ENCODE measurements at places on chromosomes 6 and 20. TPM values are rescaled to one million over a fixed set of nuclear protein-coding genes. Genes with fewer than 3 reads are reported as not detected.

GRCh38 chr20:8399947-8400346, 267.9 kb downstream of the PLCB1 start:
- no peak for DNase-seq

GRCh38 chr20:3820901-3821727, 767 bp downstream of the AP5S1 start:
- no peak for DNase-seq

DNA sequence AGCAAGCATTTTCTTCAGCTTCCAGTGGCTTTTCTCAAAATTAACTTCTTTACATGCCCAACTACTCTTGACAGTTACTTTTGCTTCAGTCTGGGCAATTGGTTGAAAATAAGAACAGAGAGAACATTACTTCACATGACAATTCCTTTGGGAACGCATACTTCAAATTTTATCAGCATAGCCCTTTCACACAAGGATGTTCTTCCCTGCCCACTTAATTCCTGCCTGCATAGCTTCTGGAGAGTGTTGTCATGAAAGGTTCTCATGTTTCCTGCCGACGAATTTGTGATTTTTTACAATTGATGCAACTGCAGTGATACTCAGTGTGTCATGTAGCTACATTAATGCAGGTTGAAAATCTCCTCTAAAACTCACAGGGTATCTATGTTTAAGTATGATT, 22.0 kb upstream of the SNRNP48 start:
- DNase-seq: no peak

- DNase-seq: no peak
These were observed 41.8 kb downstream of the OLIG3 start for GRCh38 chr6:137452333-137452894.

GRCh38 chr6:91031581-91031980, 444.7 kb upstream of the MAP3K7 start:
- DNase-seq: no peak

DNA sequence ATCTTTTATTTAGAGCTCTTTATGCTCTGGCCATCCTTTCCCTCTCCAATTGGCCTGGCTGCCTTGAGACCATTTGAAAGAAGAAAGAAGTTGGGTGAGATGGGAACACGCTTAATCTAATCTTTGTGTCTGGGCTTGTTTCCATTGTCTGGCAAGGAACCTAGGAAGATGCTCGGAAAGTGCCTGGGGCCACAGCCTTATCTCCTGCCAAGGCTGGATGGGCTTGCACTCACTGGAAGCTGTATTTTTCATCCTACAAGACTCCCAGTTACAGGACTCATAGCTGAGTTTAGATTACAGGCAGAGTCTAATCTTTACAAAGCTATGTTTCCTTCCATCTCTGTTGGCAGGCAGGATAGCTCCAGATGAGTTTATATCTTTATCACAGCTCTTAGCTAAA, 33.1 kb upstream of the CDYL start:
- no peak for DNase-seq

DNA sequence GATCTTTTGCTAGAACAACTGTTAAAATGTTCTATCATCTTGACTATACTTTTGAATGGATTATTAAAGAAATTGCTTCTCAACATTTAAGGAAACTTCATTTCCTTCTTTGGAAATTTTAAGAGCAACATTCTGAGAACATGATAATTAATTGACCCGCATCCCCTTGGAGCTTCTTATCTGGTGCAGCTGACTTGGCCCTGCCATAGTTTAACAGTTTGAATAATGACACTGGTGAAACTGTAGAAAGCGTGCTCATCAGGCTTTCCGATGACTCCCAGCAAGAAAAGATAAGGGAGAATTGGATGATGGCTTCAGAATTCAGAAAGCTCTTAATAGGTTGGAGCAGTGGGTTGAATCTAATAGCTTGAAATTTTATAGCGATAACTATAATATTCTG, 38.1 kb downstream of the SNX9 start:
- DNase-seq: no peak

DNA sequence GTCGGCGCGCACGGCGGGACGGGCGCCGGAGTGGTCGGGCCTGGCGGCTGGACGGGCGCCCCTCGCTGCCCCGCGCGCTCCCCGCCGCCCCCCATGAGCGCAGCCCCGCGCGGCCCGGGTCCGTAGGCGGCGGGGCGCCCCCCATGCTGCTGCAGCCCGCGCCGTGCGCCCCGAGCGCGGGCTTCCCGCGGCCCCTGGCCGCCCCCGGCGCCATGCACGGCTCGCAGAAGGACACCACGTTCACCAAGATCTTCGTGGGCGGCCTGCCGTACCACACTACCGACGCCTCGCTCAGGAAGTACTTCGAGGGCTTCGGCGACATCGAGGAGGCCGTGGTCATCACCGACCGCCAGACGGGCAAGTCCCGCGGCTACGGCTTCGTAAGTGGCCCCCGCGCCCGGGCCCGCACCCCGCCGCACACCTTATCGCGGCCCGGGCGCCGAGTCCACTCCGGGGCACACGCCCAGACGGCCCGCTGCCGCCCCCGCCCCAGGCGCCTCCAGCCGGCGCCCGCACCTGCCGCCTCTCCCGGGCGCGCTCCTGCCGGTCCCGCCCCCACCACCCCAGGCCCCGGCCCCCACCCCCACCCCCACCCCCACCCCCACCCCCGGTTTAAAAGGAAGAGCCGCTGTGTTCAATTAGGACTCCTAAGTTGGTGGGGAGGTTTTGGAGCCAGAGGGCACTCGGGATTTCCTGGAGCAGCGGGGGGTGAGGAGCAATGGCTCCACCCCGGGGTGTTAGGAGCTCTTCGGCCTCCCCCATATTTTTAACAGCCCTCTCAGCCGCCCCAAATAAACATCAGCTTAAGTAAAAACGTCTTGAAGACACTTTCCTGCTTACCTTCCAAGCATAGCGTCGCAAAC, 474 bp downstream of the RBM38 start:
- peak; percentile 77 for DNase-seq

GRCh38 chr6:14232889-14233288, 115.3 kb downstream of the CD83 start:
- no peak for DNase-seq

GRCh38 chr20:17617868-17618672, 48.2 kb downstream of the DSTN start:
- DNase-seq: no peak

DNA sequence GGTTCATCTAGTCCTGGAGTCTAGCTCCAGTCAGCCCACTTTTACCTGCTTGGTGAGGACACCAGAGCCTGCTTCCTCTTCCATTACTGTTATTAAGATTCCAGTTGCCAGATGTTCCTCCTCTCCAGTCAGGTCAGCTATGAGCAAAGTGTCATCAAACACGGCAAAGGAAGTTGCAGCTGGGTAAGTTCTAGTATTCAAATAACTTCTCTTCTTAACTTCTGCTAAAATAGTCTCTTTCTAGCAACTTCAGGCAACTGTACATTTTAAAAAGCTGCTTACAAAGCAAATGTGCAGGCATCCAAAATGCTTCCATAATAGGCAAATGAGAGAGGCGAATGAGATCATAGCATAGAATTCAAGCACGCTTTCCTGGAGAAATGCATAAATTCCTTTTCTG, 18.4 kb upstream of the MRPS18A start:
- no peak for DNase-seq

GRCh38 chr6:106715922-106716321, 86.5 kb downstream of the QRSL1 start:
- DNase-seq: no peak

GRCh38 chr20:43925801-43926200, 11.1 kb downstream of the TOX2 start:
- DNase-seq: no peak

- DNase-seq: no peak
These were observed 10.8 kb upstream of the CPNE5 start for GRCh38 chr6:36850021-36850420.

- DNase-seq: no peak
These were observed 38.1 kb downstream of the SYNE1 start for GRCh38 chr6:152598901-152599537.

GRCh38 chr6:96433950-96434349, 87.7 kb upstream of the UFL1 start:
- DNase-seq: no peak

DNA sequence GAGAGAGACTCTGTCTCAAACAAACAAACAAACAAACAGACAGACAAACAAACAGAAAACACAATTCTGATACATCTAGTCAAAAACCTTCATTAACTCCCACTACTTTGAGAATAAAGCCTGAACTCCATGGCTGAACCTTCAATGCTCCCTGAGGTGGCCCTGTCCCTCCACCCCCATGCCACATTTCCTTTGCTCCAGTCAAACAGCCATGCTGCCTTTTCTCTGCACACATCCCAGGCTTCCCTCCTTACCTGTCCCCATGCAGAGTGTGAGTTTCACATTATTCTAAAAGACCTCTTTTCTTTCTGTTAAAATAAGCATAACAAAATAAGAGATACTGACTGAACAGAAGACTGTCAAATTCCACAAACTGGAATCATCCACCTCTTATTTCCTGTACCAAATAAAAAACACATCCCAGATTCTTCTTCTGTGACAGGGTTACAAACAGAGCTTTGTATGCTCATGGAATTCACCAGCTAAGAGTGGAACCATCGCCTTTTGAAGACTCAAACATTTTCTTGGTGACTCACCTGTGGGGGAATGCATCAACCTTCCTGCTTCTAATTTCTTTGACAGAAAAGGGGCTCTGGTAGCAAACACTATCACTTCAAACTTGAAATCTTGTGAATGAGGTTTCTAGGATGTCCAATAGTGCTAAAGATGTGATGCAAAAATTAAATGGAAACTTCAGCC, 71.0 kb upstream of the SLC22A16 start:
- DNase-seq: no peak

DNA sequence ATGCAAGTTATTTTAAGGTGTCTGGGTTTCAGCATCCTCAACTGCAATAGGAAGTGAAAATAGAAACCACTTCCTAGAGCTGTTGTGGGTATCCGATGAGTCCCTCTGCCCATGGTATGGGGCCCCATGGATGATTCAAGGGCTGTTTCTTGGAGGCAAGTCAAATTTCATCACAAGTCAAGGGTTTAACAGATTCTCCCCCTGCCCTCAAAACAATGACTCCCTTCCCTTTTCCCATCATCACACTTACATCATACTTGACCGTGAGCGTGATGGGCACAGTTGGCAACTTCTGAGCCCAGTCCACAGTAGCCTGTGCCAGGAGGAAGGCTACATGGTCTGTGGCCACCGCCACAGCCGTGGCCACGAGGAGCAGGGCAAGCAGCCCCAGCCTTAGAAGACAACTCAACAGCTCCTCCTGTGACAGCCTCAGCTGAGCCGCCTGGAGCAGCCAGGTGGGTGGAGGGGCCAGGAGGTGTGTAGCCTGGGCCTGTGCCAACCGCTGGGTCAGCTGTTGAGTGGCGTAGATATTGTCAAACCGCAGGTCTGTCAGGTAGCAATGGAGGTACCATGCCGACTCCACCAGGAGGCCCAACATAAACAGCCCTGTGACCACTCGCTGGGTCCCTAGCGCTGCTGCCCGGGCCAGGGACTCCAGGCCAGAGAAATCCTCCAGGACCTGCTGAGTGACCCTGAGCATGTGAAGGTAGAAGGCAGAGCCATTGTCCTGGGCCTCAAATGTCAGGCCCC, 5.2 kb downstream of the OCSTAMP start:
- DNase-seq: no peak

DNA sequence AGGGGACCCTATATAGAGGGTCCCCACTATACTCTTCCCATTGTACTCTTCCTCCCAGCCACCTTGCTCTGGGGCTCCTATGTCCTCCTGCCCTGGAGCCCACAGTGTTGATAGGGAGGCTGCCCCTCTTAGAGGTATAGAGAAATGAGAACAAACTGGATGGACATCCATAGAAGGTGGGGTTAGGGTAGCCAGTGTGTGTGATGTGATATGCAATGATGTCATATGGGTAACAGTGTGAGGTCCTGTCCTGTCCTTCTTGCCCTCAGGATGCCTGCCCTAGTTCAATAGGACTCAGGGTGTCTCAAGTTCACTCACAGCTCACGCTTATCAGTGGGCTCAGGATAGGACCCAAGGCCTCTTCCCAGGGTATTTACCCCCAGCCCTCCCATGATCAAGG, 435 bp downstream of the PTCRA start:
- DNase-seq: no peak

DNA sequence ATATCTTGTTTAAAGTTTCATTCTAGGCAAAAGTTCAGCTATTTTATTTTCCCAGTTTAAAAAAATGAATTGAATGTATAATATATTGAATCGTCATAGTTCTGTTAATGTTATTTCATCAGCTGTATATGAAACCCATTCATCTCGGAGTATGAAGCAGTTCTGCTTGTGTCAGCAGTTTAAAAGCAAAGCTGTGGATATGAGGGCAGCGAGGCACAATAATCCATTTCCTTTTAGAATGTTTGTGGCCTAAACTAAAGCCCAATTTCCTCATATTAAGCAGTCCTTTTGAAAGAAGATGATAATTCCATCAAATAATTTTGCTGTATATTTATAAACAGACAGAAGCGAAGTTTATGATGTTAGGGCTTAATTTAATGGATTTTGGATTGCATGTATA, 300.1 kb downstream of the SAMD5 start:
- no peak for DNase-seq

DNA sequence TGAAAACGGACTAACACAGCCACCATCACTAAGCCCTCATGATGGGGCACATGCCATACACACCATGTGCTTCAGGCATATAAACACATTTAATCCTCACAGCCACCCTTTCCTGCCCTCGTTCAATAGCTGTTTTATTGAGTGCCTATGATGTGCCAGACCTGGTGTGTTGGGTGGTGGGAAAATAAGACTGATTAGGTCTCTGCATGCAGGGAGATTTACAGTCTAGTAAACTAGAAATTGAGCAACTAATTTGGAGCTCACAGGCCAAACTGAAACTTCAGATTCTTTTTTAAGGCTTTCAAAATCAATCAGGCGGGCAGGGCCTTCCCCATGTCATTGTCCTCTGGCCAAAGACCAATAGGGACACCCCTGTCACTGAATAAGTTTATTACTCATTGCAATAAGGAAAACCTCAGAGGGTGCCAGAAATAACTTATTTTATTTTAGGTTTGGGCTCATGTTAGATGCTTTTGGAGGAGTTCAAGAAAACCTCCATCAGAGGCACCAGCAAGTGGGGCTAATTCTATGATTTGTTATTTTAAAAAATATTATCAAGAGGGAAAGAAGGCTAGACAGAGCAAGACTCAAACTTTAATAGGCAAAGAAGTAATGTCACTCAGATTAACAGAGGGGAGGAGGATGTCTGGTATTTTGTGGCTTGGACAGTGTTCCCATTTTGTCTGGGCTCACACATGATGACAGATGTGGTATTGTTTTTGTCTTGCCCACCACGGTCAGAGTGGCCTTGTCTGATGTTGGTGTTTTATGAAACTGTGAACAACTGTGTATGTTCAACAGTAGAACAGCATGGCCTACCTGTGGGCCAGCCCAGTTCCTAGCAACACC, 12.0 kb downstream of the ZFP64 start:
- DNase-seq: no peak

BEND6 gene
- total RNA-seq: 10.9 TPM

WFDC13 gene
- total RNA-seq: not detected

GJA1 gene
- 194 TPM for total RNA-seq

RIPOR3 gene
- not detected for total RNA-seq

OR2J3 gene
- total RNA-seq: not detected

SLPI gene
- not detected for total RNA-seq

Data from chondrocyte (in vitro differentiated cells).